Common myeloid progenitor, CD34-positive (primary cell): ENCODE measurements at places on chromosomes 7 and 10.

- DNase-seq: no peak
Measured at GRCh38 chr10:12980713-12981306, 20.7 kb downstream of the CCDC3 start.

GRCh38 chr7:17184805-17185689 lies 113.4 kb upstream of the AHR start:
- no peak for DNase-seq

DNA sequence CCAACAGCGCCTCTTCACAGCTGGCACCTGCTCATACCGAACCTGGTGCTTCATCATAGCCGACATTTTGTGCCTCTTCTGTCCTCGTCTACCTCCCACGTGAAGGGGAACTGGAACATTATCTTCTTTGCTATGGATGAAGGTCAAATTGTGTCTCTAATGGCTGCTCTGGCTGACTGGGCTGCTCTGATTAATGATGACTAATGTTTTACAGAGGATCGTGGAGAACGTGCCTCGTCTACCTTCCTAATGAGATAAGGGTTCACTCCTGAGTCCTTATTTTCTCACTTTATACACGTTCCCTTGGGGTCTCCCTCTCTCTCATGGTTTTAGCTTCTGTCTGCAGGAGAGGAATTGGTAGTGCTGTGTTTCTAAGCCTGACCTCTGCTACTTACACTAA lies 420.3 kb downstream of the PHTF2 start:
- DNase-seq: no peak

DNA sequence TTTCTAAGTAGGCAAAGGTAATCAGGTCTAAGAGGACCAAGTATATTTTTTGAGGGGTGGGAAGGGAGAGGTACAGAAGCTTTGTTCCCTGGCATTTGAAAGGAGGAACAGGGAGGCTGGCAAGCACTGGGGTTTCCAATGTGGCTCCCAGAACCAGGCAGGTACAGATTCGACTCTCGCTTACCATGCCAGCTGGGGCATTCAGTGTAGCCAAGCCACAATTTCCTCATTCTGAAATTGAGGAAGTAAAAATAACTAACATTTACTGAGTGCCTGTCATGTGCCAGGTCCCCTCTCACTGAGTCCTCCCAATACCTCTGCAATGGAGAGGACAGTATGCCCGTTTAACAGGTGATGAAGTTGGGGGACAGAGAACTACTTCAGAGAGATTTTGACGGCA lies 45.9 kb upstream of the BET1 start:
- DNase-seq: peak; percentile 96
